Colonic mucosa (tissue), 4 donors: ENCODE measurements at places on chromosomes 3 and 15. TPM values are rescaled to one million over a fixed set of nuclear protein-coding genes. Genes with fewer than 3 reads are reported as not detected.

DNA sequence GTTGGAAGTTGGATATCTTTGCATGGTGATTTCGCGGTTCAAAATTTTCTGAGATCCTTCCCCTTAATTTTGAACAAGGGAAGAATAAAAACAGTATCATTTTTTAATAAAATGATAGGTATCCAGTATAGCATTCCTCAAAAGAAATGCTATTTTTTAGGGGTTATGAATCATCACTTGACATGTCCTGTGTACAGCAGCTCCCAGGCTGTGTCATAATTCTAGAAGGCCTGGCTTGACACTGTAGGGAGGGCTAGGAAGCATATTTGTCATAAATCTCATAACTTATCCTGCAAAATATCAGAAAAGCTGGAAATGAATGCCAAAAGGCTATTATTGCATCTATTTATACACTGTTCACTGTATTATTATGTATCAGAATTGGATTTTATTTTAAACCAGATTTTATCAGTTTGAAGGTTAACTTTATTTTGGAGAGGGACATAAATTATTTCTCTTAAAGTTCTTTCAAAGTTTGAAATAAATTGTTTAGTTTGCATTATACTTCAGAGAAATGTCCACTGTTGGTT lies 539.1 kb upstream of the ROBO2 start:
- H3K36me3 ChIP-seq: no peaks in the 10 kb centered on the region
- no peak for DNase-seq
- H3K4me1 ChIP-seq: no peaks in the 10 kb centered on the region
- H3K27ac ChIP-seq: no peak overlapping the region
- H3K27me3 ChIP-seq: no peaks in the 10 kb centered on the region

GRCh38 chr3:186381424-186382216 lies 19.6 kb upstream of the DGKG start:
- DNase-seq: peak; percentile 59
- no peak overlapping the region for H3K4me3 ChIP-seq
- no peaks in the 10 kb centered on the region for H3K27me3 ChIP-seq
- no peak overlapping the region for H3K27ac ChIP-seq
- no peaks in the 10 kb centered on the region for H3K4me1 ChIP-seq

DNA sequence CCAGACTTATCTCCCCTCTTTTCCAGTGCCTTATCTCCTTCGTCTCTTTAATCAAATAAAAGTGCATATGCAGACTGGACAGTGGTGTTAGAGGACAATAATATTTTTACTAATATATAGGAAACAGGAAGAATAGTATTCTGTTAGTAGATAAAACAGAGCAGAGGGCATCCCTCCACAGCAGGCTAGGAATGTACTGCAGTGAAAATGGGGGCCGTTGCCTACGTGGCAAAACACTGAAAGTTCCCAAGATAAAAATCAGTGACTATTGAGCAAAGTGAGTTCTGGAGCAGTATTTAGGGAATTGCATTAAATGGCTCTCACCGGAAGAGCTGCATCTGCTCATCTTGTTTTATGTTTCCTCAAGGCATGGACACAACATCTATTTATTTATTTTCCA lies 435.0 kb downstream of the CNTN6 start:
- H3K36me3 ChIP-seq: no peaks in the 10 kb centered on the region
- H3K4me3 ChIP-seq: no peak overlapping the region
- no peaks in the 10 kb centered on the region for H3K27me3 ChIP-seq
- H3K4me1 ChIP-seq: no peaks in the 10 kb centered on the region

- peak overlapping the region; percentile 26 for H3K27ac ChIP-seq
- H3K36me3 ChIP-seq: no peaks in the 10 kb centered on the region
- peaks cover 53% of the 10 kb centered on the region for H3K4me1 ChIP-seq
- no peaks in the 10 kb centered on the region for H3K27me3 ChIP-seq
- H3K4me3 ChIP-seq: no peak overlapping the region
- peak; percentile 45 for DNase-seq
These were observed 24.1 kb downstream of the SMAD3 start for GRCh38 chr15:67089217-67090193.

- no peak for DNase-seq
- H3K27me3 ChIP-seq: no peaks in the 10 kb centered on the region
- no peaks in the 10 kb centered on the region for H3K36me3 ChIP-seq
- H3K4me1 ChIP-seq: no peaks in the 10 kb centered on the region
- no peak overlapping the region for H3K27ac ChIP-seq
These were observed 29.5 kb downstream of the GLB1 start for GRCh38 chr3:33067484-33067883.

GRCh38 chr3:134652409-134652831 lies 1.6 kb upstream of the KY start:
- DNase-seq: no peak
- no peak overlapping the region for H3K4me3 ChIP-seq
- no peaks in the 10 kb centered on the region for H3K36me3 ChIP-seq
- H3K27ac ChIP-seq: no peak overlapping the region
- H3K27me3 ChIP-seq: peaks cover 12% of the 10 kb centered on the region

GRCh38 chr3:15953841-15954240 lies 156.1 kb upstream of the ANKRD28 start:
- H3K4me3 ChIP-seq: no peak overlapping the region
- H3K27ac ChIP-seq: no peak overlapping the region
- H3K36me3 ChIP-seq: no peaks in the 10 kb centered on the region
- DNase-seq: no peak
- H3K27me3 ChIP-seq: no peaks in the 10 kb centered on the region

The LRRIQ4 gene
- total RNA-seq: not detected

The CIDEC gene
- 8.9 TPM for total RNA-seq
